ENCODE measurements at places on chromosomes 3 and 15.
A peak's percentile ranks its signal among the peaks of the same experiment; 100 is the strongest.

- DNase-seq = no peak
Measured at GRCh38 chr3:152126260-152126659, 142.5 kb upstream of the MBNL1 start.

DNA sequence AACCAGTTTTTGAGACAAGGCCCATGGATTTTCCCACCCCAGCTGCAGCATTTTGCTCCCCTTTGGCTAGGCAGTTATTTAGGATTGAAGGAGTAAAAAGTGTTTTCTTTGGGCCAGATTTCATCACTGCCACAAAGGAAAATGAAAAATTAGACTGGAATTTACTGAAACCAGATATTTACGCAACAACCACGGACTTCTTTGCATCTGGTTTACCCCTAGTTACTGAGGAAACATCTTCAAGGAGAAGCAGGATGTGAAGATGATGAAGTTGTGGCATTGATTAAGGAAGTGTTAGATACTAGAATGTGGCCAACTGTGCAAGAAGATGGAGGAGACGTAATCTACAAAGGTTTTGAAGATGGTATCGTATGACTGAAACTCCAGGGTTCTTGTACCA lies 165.2 kb upstream of the MYRIP start:
- no peak for DNase-seq

- no peak for DNase-seq
Measured at GRCh38 chr3:27078246-27078913, 290.8 kb downstream of the NEK10 start.

- no peak for DNase-seq
Measured at GRCh38 chr3:42914771-42915515, 9.0 kb downstream of the ZNF662 start.

DNA sequence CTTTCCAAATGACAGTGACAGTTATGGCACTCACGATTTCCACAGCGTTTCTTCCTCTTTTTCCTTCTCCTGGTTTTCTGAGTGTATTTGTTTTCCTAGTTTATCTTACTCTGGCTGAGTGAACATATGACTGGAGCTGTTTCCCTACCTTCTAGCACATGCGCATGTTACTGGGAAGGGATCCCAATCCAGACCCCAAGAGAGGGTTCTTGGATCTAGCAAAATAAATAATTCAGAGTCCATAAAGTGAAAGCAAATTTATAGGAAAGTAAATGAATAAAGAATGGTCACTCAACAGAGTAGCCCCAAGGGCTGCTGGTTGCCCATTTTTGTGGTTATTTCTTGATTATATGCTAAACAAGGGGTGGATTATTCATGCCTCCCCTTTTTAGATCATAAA lies 23.8 kb downstream of the METTL6 start:
- no peak for DNase-seq

DNA sequence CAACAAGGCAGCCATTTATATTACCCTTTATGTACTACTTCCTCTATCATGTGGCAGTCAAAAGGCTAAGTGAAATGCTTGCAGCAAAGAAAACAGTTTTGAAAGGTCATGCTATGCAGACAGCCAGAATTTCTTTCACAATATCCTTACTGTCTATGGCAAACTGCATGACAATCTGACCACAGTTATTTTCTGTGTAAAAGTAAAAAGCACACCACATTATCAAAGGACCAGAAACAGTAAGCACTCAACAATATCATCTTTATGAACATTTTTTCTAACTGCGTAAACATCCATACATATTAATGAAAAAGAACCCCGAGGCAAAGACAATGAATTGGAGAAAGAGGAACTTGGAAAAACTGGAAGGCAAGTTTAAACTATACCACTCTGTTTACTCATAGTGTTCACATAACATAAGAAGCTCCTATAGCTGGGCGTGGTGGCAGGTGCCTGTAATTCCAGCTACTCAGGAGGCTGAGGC lies 47.9 kb downstream of the PIK3CB start:
- no peak for DNase-seq

DNA sequence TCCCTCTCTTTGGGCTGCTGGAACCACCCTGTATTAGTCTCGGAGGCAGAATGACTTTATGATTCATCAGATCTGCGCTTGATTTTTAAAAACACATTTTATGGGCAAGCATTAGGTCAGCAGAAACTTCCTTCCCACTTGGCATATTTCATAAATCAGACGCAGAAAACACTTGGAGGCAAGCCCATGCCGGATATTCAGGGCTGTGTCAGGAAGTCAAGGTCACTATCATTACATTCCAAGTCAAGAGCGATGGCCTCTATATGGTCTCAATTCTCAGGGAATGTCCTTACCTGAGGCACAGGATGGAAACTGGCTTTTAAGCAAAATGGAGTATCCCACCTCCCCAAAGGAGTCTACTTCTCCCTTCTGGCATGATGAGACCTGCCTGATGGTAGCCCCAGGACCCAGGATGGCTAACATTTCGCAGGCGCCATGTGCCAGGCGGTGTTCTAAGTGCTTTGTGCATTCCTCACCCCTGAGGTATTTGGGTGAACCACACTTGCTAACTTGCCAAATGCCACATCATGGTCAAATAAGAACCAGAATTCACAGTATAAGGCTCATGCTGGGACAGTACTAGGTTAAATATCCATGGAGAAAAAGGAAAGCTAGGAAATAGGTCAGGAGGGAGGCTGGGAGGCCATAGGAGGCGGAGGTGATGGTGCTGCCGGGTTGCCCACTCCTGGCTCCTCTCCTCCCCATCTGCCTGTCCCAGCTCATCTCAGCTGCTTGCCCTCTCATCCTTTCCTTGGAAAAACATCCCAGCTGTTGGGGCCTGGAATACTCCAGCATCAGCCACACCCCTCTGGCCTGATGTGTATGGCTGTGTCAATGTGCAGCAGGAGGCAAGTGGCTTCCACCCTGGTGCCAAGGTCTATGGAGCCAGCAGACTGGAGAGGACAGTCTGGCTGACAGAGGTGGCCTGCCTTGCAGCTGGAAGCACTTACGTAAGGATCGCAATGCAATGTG lies 18.8 kb downstream of the BCL2L10 start:
- DNase-seq = no peak

DNA sequence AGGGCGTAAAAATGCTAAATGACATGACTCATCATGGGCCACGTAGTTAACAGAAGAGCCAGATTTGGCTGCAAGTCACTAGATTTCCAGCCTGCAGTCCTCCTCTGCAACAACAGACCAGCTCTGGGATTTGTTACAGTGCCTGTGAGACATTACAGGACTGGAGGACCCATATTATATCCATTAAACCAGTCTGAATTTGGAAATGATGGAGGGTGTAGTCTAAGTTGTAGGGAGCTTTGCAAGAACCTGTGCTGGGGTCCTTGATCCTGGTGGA lies 10.8 kb downstream of the ZNF774 start:
- DNase-seq = no peak

GRCh38 chr15:81111018-81111417 lies 23.1 kb upstream of the CFAP161 start:
- no peak for DNase-seq

DNA sequence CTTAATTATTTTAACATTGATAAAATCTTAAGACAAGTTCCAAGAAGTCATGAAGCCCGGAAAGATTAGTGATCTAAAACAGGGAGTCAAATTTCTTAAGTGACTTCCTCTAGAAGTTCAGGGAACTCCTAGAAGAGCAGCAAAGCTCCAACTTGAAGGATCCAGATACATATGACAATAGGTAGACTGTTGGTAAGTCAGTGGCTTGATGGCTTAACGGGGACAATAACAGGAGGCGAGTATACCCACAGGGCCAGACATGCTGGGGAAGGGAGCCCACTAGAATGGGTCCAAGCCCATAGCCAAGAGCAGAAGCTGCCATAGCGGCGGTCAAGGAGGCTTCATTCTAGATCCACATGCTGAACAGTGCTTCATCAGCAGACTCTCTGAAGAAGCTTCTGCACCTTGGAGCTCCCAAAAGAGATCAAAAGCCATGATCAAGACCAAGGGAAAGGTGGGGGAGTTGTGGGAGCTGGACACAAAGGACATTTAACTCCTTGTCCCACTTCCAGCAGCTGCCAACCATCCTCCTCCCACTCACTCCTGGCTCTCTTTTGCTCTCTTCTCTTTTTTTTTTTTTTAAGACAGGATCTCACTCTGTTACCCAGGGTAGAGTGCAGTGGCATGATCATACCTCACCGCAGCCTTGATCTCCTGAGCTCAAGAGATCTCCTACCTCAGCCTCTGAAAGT lies 10.2 kb upstream of the CA12 start:
- DNase-seq = no peak

- no peak for DNase-seq
Measured at GRCh38 chr3:189799366-189799765, 168.2 kb downstream of the TP63 start.

DNA sequence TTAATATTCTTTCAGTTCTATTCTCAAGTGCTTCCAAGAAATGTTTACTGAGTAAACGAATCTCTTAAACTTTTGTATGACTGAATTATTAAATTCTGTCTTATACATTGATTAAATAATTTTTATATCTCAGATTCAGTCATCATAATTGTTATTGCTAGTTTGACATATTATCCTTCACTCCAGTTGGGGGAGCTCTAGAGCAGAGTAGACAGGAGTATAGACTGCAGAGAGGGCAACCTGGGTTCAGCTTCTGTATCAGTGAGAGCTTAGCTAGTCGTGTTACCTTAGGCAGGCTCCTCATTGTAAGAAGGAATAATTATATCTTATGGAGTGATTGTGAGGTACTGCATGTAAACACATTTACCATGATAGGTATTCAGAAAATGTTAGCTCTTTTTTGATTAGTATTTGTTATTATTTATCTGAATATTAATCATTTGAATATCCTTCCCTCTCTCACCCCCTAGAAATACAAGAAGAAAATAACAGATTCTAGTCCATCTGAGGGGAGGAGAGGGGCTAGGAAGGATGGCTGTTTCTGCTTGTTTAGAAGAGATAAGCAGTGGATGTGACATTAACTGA lies 31.0 kb upstream of the ZCWPW2 start:
- peak; percentile 8 for DNase-seq

- DNase-seq = no peak
Measured at GRCh38 chr15:56244811-56245576, 1.3 kb upstream of the RFX7 start.

- DNase-seq = no peak
Measured at GRCh38 chr3:183878071-183878470, 6.6 kb downstream of the PARL start.

DNA sequence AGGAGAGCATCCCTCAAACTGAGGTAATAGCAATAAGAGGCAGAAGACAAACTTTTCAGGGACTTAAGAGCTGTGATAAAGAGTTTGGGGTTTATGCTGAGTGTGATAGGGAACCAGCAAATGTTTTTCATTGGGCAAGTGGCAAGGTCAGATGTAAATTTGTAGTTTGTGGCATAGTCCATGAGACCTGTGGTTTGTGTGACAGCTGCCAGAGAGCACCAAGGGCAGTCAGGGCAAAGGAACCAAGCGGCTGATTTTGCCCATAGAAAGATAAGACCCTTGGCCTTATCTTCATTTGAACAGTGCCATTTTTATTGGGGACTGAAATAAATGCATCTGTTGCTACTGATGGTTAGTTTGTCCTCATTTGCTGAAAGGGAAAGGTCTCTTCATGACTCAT lies 220.3 kb downstream of the LRRN1 start:
- DNase-seq = no peak

GRCh38 chr3:127164615-127165014 lies 28.3 kb upstream of the PRR23E start:
- DNase-seq = no peak

- no peak for DNase-seq
Measured at GRCh38 chr3:5140230-5140621, 18.1 kb downstream of the ARL8B start.

DNA sequence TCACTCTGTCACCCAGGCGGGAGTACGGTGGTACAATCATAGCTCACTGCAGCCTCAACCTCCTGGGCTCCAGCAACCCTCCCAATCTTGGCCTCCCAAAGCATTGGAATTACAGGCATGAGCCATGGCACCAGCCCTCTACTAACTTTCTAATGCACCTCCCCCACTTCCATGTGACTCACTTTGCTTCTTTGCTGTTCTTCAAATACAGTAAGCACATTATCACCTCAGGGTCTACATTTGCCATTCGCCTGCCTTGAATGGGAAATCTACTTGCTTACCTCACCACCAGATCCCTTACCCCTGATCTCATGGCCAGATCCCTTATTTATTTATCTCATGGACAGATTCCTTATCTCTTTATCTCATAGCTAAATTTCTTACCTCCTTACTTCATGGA lies 235.3 kb downstream of the KCNMB2 start:
- DNase-seq = no peak

- DNase-seq = no peak
Measured at GRCh38 chr3:52004163-52004787, 8.6 kb upstream of the RPL29 start.

GRCh38 chr15:54298396-54298795 lies 320.2 kb downstream of the UNC13C start:
- no peak for DNase-seq

DNA sequence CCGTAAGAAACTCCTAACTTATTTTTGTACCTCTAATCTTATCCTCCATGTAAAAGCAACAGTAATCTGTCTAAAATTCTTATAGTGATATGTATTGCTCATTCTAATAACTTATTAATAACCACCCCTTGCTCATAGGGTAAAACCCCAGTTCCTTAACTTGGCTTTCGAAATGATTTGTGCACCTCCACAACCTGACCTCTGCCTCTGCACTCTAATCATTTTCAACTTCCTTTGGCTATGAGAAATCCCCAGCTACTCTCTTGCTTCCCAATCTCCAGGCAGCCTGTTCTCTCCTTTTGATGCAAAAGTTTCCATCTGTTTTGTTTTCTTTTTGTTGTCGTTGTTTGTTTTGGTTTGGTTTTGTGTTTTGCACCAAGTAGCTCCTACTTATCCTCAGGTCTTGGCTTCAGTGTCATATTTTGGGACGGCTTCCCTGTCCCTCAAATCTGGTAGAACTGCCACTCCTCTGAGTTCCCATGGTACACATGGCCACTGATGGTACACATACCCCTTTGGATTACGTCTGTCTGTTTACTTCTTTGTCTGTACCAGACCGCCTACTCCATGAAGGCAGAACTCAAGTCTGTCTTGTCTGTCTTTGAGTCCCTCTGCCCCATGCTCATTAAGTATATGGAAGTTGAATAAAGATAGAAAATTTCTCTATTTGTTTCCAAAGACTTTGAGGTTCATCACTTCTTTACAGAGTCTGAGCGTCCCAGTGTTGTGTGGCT lies 105.6 kb upstream of the TGFBR2 start:
- peak; percentile 14 for DNase-seq

GRCh38 chr15:28111543-28111942 lies 12.4 kb upstream of the OCA2 start:
- DNase-seq = no peak

- DNase-seq = no peak
Measured at GRCh38 chr15:89806210-89806558, 8.5 kb downstream of the ANPEP start.

GRCh38 chr15:56045068-56045748 lies 51.8 kb upstream of the NEDD4 start:
- DNase-seq = no peak

GRCh38 chr3:152818027-152818426 lies 16.9 kb upstream of the P2RY1 start:
- DNase-seq = no peak

DNA sequence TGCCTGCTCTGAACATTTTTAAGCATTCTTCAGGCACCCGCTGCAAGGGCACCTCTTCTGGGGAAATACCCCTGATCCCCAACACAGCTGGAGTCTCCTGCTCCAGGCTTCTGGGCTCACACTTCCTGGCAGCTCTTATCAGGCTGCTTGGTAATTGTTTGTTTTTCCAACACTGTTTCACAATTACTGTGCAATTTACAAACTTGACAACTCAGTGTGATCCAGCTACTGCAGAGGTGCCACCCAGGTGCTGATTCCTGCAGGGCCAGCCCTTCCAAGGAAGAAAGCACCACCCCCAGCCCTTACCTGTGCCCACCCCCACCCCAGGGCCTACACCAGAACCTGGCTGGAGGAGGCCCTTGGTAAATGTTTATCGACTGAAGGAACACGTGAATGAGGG lies 66.5 kb downstream of the MAGEF1 start:
- DNase-seq = no peak

- DNase-seq = no peak
Measured at GRCh38 chr15:47887241-47887800, 170.0 kb downstream of the SEMA6D start.
